ENCODE measurements at places on chromosomes 3 and 15.

- DNase-seq, result no peak
Observed at GRCh38 chr3:45208586-45208985, 17.5 kb downstream of the TMEM158 start.

DNA sequence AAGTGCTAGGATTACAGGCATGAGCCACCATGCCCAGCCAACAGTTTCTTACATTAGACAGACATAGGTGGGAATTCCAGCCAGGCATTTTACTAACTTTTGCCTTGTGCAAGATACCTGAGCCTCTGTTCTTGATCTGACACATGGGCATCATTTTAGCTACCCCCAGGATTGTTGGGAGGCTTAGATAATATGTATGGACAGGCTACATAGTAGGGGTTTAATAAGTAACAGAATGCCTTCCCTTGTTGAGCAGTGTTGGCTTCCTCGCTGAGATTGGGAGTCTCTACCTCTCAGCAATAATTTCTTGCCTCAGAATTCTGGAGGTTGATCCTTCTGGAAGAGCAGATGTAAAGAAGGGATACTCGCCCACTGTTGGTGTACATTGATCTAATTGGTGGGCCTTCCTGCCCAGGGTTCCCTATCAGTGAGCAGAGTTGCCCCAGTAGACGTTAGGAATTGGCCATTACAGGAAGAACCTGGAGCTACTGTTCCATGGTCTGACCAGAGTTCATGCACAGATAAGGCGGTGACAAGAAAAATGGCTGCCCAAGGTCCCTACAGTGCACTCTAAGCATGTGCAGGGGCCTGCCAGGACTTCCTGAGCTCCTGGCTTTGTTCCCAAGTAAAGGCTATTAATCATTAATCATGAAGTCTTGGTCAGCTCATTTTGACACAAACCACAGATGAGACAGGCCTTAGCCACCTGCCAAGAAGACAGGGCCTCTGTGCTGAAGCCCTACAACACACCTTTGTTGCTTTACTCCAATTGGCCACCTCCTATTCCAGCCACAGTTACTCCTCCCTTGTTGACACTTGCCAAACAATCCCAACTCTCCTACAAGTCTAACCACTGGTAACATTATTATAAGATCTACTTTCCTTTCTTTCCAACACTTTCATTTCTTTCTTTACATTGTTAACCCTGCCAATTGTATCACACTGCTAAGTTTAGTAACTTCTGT is 5.0 kb upstream of the IL17RE start:
- DNase-seq, result no peak

GRCh38 chr3:81743096-81744025 is 18.1 kb downstream of the GBE1 start:
- peak; percentile 64 for DNase-seq

GRCh38 chr15:24985224-24985623 is 30.4 kb downstream of the SNRPN start:
- no peak for DNase-seq

DNA sequence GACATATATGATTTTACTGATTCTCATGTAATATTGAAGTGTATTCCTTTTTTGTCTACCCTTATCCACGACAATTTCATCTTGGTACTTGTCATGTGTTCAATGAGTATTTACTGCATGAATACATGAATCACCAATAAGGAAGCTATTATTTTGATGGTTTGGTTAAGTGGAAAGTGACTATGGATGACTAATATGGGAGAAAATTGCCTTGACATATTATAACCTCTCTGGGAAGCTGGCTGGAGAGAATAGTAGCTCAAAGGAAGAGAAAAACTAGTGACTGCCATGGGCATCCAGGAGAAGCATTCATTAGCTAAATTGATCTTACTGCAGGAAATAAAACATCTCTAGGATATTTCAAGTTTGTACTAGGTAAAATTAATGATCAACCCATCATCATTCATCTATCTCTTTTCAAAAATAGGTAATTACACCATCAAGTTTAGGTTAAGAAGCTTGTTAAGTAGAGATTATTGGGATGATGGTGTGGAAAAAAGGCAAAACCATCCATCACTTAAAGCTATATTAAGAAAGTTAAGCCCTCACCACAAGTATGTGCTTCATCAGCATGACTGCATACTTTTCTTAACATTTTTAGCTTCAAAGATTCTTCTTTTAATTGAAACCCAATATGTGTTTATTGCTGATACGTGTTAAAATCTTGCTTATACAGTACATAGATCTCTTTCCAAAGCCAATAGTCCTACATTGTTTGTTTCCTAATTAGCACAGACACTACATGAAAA is 455.2 kb upstream of the ARPP21 start:
- DNase-seq, result no peak

DNA sequence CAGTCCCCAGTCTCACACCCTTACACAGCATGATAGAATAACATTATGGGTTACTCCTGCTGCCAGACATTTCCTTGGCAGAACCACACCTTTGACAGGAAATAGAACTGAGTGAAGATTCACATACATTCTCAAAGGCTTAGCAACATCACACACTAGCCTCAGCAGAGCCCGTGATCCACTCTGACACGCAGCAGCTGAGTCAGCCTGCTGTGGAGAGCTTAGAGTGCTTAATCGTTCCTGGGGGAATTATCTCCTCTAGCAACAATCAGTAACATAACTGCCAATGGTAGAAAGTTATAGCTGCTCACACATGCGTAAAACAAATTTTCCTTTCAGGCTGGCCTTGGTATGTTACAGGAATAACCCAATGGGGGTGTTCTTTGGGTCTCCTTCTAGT is 382.1 kb downstream of the GAP43 start:
- peak; percentile 95 for DNase-seq

DNA sequence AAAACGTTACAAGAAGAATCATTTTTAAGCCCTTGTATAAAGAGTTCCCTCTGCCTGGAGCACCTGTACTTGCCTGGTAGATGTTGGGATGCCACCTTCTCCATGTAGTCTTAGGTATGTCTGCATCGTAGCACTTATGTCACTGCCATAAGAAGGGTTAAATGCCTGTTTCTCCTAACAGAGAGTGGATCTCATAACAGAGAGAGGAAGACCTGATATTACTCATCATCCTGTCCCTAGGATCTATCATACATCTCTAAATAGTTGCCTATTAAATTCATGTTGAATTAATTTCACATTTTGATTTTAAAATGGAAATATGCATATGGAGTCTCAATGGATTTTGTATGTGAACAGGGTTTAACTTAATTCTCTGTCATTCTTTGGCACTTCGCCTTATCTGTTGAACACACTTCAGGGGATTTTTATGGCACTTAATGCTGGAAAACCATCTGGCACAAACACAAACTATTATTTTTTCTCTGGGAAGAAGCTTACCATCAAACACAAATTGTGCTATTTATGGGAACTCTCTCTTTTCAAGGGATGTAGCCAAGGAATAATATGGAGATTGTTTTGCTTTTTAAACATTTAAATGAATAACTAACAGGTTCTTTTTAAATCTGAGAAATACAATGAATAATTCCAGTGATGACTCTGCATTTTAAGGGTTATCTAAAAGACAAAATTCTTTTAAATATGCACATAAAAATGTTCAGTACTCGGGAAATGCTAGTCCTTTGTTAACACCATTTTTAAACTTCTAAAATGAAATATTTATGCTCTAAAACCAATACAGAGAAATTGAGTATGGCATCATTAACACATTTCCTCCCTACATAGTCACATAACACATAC is 230.7 kb downstream of the ZNF385D start:
- DNase-seq, result no peak

DNA sequence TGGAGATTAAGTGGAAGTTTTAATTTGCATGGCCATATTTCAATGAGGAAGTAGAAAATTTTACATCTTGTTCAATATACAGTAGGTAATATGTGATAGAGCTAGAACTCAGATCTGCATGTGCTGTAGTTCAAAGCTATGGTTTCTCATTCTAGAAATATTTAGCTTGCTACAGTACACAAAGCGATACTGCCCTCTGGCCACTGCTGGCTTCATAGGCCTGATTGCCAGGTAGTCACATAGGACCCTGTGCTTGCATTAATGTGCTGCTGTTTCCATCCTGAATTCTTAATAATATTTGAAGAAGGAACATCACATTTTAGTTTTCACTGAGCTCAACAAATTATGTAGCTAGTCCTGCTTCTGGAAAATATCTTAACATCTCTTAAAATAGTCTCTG is 87.0 kb downstream of the PLSCR2 start:
- peak; percentile 8 for DNase-seq

DNA sequence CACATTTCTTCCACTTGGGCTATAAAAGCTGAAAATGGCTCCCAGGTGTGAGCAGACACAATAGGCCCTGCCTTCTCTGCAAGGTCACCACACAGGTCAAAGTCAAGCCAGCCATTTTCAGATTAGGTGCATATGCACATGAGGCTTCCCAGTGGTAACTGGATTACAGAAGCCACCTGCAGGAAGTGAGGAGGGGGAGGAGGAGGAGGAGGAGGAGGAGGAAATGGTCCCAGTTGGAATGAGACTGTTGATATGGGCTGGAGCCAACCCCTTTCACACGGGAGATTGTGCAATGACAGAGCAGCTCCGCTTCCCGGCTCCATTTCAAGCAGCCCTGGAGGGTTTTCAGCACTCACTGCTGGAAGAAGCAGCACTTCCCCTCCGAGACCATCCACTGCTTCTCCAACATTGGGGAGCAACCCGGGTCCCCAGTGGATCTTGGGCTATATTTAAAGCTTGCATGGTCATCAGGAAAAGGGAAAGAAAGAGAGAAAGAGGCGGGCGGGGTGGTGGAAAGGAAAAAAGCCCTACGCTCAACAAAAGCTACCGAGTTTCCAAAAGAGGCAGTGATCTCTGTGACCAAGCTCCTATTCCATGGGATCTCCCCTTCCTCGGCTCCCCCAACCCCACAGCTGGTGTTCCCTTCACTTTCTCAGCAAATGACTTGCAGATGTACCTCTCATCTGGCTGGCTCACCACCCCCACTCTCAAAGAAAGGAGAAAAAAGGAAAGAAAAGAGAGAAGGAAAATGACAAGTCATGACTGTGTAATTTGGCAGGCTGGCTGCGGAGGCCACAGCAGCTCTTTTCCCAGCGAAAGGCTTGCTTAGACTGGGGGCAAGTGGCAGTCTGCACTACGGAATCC is 58.3 kb downstream of the LRIG1 start:
- DNase-seq, result peak; percentile 65

DNA sequence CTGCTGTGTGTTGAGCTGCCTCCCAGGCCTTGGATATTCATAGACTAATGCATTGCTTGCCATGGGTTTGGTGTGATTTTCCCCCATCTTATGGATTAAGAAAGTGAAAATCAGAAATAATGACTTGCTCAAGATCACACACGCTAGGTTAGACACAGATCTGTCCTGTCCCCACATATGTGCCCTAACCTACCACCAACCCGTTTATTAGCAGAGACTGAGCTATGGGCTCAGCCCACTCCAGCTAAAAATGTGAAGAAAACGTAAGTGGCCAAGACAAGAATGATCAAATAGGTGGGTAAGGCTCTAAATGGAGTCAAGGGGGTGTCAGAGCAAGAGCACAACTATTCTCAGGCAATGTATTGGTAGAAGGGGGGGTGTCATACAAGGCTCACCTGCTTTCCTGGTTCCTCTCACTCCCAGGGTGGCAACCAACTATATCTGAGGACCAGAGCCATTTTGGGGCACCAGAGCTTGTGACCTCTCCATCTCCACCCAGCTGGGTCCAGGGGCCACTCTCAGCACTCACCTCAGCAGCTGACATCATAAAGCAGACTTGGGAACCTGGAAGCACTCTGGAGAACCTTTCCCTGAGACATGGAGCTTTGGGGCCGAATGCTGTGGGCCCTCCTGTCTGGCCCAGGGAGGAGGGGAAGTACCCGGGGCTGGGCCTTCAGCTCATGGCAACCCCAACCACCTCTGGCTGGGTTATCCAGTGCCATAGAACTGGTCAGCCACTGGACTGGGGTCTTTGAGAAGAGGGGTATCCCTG is 1.4 kb downstream of the HEMK1 start:
- no peak for DNase-seq

- no peak for DNase-seq
Observed at GRCh38 chr3:64983583-64984359, 296.0 kb upstream of the ADAMTS9 start.

DNA sequence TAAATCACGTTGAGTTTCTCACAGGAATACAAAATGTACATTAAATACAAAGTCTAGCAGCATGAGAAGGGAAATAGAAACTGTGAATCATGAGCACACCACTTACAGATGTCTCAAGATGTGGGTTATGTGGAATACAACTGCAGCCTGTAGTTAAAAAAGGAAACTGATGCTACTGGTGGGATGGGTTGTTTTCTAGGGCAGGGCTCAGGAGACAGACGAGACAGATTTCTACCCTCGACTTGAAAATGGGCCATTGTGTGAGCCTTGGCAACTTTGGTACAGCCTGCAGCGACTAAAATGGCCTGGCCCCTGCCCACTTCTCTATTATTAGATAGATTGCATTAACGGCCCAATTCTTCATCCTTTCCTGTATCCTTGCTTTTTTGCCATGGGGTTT is 293.1 kb downstream of the SUCLG2 start:
- DNase-seq, result no peak

GRCh38 chr15:87527416-87527815 is 729.1 kb downstream of the NTRK3 start:
- DNase-seq, result no peak

- DNase-seq, result no peak
Observed at GRCh38 chr3:69244039-69244438, 121.6 kb upstream of the LMOD3 start.

- peak; percentile 34 for DNase-seq
Observed at GRCh38 chr15:35019404-35020327, 31.6 kb upstream of the ZNF770 start.

GRCh38 chr3:22966349-22966748 is 236.8 kb upstream of the UBE2E2 start:
- no peak for DNase-seq

GRCh38 chr3:194879991-194880939 is 194.6 kb downstream of the FAM43A start:
- DNase-seq, result peak; percentile 86

DNA sequence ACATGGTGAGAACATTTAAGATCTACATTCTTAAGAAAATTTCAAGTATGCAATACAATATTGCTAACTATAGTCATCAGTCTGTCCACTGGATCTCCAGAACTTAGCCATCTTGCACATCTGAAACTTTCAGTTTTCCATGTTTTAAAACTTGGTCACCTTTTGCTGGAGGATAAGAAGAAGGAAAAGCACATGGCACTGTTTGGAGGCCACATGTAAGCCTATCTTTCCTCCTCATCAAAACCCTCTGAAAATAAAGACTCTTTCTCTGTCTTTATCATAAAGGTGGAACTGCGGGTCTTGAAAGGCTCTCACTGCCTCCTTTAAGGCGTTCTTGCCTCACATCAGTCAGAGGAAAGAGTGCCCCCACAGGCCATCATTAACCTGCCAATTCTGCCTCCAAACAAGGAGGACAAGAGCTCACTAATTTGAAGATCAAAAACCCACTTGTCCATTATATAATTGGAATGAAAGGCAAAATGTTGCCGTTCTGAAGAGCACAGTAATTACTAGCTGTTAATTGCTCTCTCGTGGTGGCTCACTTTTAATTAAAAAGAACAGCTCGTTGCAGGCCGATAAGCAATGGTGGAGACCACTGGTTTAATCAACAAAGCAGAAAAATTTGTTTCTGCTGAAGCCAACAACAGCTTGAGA is 157.8 kb downstream of the MECOM start:
- DNase-seq, result no peak

Measured in A673 (cell line).